ENCODE measurements at places on chromosomes 6 and 20.

GRCh38 chr20:61014491-61014890 is 237.6 kb upstream of the CDH4 start:
- no peak for DNase-seq

DNA sequence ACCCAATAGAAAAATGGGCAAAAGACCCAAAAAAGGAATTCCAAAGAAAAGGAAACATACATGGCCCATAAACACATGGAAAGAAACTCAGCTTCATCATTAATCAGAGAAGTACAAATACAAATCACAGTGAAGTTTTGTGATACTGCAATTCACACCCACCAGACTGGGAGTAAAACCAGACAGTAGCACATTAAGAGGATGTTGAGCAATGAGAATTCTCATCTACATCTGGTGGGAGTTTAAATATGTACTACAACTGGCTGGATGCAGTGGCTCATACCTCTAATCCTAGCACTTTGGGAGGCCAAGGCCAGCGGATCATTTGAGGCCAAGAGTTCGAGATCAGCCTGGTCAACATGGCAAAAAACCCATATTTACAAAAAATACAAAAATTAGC is 125.7 kb upstream of the PHACTR1 start:
- no peak for DNase-seq

DNA sequence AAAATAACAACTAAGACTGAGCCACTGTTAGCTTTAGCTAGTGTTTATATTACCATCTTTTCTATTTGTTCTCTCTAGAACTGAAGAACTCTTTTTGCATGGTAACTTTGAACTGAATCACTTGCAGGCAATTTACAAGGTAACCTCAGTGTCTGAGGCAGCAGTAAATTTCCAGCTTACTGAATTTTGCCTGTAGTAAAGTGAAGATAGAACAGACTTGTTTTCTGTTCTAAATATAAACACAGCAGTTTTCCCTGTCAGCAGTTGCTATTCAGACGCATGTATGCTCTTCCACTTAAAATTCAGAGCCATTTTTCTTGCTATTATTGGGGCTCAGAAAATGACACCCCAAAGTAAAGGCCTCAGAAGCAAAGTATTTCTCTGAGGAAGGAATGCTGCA is 974.0 kb upstream of the GJE1 start:
- no peak for DNase-seq

GRCh38 chr6:75770844-75771243 is 21.8 kb downstream of the MYO6 start:
- DNase-seq, result no peak

- no peak for DNase-seq
Measured at GRCh38 chr20:59103573-59103972, 60.0 kb upstream of the ZNF831 start.

GRCh38 chr20:11076434-11077105 is 402.8 kb upstream of the JAG1 start:
- no peak for DNase-seq

DNA sequence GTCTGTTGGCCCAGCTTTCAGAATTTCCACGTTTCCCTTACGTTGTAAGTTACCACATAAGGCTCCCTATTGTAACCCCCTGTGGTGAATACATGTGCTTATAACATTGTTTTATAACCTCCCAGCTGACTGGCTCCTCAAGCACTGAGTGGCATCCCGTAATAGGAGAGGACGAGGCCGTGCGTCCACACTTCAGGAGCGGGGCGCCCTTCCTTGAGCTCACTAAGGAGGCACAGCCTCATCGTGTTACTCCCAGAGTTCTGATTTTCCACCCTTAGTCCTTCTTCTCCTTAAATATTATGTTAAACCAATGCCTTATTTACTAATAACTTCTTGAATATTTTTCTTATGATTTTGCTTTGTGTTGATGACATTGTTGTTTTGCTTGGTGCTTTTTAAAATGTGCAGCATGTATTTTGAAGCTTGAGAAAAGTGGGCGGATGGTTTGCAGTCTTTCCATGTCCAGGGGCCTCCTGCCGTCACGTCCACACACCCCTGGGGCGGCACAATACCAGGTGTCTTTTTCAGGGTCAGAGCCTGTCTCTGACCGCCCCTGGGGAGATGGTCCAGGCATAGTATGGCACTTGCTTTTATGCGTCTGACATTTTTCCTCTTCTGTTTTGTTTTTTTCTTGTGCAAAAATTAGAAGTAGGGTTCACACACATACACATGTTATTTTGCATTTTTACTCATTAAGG is 181.8 kb downstream of the DLL1 start:
- DNase-seq, result no peak

- no peak for DNase-seq
Measured at GRCh38 chr6:16043171-16044135, 85.4 kb upstream of the MYLIP start.

All from mesothelial cell of epicardium (in vitro differentiated cells).